ENCODE measurements at places on chromosomes 5 and 9.
A peak's percentile ranks its signal among the peaks of the same experiment; 100 is the strongest.

DNA sequence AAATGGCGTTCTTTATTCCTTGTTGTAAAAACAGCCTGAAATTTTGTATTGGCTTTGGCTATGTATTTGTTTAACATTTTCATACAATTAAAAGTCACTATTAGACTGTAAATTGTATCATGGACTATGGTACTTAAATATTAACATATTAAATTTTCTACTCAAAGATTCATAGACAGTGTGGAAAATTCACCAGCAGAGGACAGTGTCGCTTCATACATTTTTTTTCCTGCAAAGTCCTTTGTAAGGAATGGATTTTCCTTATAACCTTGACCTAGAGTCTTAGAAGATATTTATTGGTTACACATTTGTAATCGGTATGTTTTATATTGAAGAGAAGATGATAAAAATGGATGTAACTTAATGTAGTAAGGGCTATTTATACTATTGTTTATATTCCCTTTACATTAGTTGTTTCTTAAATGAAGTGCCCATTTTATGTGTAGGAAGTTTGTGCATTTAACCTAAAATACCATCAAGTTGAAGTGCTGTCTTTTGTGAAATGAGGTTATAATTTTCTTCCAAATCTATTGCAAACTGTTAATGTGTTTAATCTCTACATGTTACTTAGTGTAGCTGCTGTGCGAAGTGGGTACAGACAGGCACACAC lies 150.1 kb downstream of the KDM4C start:
- peak; percentile 33 for DNase-seq

GRCh38 chr5:150044712-150045111 lies 41.6 kb downstream of the CSF1R start:
- DNase-seq = no peak

DNA sequence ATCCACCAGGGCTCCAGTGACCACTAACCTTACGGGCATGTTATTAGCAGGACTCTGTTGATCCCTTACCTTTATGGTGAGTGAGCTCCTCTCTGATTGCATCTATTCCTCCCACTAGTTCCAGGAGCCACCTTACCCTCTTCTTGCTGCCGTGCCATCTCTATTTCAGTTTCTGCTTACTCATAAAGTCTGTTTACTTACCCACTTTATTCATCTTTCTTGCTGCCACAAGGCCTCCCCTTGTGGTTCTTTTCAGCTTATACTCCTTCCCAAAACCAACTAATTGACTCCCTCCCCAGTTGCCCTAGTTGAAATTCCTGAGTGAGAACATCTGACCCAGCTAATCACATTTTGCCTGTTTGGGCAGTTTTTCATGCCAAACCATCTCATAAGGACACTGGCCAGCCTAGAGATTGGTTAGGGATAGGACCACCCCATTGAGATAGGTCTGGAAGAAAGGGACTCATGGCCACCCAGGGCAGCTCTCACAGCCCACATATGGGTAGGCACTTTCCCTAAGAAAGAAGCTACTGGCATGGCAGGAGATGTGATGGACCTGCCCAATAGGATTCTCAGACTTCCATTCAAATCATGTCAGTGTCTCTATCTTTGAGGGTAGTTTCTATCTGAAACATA lies 412.7 kb downstream of the EFNA5 start:
- no peak for DNase-seq

DNA sequence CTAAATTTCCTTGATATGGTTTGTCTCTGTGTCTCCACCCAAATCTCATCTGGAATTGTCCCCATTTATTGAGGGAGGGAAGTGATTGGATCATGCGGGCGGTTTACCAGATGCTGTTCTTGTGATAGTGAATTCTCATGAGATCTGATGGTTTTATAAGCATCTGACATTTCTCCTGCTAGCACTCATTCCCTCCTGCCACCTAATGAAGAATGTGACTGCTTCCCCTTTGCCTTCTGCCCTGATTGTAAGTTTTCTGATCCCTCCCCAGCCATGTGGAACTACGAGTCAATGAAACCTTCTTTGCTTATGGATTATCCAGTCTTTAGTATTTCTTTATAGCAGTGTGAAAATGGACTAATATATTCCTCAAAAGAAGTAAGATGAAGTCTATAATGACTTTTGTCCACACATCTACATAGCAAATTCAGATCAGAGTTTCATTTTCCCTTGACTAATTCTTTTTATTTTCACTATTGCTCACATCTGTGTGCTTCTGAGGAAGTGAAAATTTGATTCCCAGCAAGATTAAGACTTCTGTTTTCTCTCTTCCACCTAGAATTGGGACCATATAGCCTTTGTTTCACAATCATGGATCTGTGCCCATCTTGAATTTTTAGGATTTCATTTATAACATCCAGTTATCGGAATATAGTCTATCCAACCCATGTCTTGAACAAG lies 393.5 kb downstream of the DMAC1 start:
- DNase-seq = no peak

- no peak for DNase-seq
Observed at GRCh38 chr5:72313141-72313540, 6.9 kb downstream of the MRPS27 start.

DNA sequence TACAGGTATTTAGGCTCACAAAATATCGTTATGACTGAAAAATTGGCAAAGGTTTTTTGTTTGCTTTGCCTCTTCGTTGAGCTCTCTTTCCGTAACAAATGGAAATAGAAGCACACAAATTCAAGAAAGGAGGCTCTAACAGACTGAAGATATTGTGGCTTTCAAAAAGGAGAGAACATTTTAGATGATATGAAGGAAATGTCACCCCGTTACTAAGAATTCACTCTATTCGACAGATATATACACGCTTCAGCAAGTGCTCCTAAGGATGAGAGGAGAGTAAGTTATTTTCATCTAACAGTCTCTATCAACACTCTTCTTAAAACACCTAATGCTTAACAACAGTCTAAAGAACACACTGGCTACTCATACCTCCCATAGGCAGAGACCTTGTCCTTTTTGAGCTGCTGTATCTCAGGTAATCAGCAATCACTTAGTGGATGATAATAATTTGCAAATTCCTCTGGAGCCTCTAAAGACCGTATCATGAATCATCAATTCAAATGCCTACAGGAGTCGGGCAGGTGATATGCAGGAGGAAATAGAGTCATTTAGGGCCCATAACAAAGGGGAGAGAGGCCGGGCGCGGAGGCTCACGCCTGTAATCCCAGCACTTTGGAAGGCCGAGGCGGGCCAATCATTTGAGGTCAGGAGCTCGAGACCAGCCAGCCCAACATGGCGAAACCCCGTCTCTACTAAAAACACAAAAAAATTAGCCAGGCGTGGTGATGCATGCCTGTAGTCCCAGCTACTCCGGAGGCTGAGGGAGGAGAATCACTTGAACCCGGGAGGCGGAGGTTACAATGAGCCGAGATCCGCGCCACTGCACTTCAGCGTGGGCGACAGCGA lies 1.4 kb upstream of the HSDL2 start:
- no peak for DNase-seq

DNA sequence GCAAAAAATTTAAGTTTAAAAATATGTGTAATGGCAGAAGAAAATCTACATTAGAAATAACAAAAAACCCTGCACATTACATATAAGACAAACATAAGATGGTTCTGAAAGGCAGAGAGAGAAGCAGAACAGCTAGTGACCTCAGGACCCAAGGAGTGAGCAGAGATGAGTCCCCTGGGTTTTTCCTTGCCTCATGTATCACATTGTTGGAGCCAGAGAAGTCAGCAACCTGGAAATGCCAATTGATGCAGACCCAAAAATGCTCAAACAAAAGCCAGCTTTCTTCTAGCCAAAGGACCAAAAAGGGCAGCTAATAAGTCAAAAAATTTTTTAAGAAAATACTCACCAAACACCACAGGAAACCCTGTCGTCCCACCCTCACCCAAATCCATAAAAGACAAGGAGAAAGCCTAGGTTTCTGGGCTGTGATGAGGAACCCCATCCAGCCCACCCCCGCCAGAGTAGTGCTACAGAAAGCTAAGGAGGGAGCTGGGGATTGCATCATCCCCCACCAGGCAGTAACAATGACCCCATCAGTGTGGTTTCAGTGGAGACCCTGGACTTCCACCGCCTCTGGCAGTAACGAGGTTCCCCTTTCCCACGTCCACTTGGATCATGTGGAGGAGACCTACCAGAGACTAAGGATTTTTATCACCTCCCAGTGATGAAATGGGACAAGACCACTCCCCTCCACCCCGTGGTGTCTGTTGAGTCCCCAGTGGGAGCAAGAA lies 17.6 kb downstream of the DENND1A start:
- DNase-seq = no peak

DNA sequence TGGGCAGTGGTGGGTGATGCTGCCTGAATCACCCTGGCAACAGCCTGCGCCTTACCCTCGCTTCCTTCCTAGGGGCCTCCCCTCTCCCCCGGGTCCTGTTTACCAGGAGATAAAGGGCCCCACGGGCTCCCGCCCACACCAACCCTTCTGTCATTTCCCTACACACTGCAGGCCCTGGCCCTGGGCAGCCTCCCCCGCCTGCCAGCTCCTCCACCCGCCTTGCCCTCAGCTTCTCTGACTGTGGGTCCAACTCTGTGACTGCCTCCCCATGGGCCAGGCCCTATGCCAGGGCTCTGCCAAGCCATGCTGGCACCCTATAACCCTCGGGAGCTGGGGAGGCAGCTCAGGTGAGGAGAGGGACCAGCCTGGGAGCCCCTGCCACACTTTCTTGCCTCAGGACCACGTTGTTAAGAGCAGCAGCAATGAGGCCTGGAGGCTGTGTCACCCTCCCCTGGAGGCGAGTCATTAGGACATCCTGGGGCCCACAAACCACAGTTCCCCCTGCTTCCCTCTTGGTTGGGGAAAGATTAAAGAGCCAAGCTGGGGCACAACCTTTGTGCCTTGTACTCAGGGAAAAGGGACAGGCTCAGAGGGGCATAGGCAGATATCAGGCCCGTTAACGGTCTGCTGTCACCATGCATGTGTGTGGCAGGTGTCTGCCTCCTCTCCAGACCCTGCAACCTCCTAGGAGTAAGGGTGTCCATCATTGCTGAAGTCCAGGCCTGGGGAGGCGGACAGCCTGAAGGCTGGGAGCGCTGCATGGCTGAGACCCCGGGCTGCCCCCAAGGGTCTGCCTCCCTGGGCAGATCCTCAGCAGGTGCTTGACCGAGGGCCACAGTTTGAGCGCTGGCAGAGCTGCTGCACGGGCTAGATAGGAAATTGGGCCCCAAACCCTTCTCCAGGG lies 2.8 kb downstream of the MGAT4B start:
- DNase-seq = no peak

DNA sequence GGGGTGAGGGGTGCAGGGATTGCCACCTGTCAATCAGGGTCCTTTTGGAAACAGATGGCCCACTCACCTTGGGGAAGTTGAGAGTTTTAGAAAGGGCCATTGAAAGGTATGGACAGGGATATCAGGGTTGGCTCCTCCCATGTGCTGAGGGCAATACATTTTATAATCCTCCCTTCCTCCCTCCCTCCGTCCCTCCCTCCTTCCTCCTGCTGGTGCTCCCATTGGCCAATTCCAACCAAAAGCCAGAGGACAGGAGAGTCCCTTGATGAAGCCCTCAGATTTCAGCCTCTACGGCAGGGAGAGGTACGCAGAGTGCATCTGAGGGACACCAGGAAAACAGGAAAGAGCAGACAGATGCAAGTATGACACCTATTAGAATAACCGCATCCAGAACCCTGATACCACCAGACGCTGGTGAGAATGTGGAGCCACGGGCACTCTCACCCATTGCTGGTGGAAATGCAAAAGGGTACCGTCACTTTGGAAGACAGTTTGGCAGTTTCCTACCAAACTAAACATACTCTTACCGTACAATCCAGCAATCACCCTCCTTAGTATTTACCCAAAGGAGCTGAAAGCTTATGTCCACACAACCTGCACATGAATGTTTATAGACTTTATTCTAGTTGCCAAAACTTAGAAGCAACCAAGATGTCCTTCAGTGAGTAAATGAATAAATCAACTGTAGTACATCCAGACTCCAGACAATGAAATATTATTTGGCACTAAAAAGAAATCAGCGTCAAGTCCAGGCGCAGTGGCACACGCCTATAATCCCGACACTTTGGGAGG lies 58.2 kb upstream of the OTULINL start:
- DNase-seq = no peak

GRCh38 chr9:87428659-87429058 lies 69.0 kb upstream of the DAPK1 start:
- no peak for DNase-seq

GRCh38 chr5:133801955-133802751 lies 166.3 kb downstream of the C5orf15 start:
- peak; percentile 17 for DNase-seq

DNA sequence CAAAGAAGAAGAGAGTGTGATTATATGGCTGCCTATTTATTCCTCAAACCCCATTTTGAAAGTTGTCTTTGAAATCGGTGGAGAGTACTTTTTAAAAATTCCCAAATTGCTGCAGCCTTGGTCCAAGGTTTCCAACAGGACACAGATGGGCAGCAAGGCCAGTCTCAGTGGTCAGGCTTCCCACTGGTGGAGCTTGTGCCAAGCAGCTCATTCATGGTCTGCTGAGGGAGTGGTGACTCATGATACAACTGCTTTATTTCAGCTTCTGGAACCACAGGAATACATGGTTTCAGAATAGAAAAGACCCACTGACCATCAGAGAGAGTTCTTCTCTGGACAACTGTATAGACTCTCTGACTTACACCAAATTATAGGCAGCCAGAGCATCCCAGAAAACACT lies 673.1 kb upstream of the KLF4 start:
- no peak for DNase-seq

DNA sequence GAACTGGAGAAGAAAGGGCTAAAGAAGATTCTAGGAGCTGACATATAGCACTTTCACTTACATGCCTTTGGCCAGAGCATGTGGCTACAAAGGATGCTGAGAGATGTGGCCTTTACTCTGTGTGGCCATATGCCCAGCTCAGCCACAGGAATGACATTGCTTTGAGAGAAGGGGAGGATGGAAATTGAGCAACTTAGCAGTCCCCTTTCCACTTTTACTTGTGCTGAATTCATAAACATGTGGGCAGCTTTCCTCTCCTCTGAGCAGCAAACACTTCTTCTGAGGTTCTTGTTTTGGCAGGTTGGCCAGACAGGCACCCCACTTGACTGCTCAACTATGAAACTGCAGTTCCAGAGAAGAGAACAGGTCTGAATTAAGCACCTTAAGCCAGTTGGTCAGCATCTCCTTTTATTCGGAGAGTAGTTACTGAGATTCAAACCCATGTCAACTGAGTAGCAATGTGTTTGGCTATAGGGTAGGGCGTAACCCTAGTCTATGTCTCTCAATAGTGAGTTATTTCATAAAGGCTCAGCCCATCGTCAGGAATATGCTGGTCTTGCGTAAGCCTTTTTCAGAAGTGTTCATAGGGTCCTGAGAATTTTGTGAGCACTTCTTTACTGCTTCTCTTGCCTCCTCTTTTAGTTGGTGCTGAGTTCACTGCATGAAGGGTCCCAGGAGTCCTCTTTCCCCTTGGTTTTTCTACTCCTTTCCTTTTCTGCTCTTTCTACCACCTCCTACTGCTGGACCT lies 134.5 kb downstream of the PALM2AKAP2 start:
- peak; percentile 89 for DNase-seq

DNA sequence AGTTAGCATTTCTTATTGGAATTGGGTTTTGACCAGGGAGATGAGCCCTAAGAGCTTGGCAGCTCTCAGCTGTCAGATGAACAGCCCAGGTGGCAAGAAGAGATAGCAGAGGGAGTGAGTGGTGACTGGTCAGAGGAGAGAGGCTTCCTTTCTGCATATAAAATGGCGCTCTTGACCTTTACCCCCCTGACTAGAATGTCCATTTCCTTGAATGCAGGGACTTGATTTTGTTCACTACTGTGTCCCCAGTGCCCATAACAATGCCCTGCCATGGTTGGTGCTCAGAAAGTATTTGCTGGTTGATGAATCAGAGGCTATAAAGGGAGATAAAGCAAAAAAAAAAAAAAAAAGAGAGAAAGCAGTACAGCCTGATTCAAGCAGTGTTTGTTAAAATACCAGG lies 7.2 kb downstream of the CHMP5 start:
- no peak for DNase-seq
